ENCODE measurements at places on chromosomes 2 and 18.

- no peak for DNase-seq
Observed at GRCh38 chr2:939936-940601, 10.6 kb upstream of the SNTG2 start.

DNA sequence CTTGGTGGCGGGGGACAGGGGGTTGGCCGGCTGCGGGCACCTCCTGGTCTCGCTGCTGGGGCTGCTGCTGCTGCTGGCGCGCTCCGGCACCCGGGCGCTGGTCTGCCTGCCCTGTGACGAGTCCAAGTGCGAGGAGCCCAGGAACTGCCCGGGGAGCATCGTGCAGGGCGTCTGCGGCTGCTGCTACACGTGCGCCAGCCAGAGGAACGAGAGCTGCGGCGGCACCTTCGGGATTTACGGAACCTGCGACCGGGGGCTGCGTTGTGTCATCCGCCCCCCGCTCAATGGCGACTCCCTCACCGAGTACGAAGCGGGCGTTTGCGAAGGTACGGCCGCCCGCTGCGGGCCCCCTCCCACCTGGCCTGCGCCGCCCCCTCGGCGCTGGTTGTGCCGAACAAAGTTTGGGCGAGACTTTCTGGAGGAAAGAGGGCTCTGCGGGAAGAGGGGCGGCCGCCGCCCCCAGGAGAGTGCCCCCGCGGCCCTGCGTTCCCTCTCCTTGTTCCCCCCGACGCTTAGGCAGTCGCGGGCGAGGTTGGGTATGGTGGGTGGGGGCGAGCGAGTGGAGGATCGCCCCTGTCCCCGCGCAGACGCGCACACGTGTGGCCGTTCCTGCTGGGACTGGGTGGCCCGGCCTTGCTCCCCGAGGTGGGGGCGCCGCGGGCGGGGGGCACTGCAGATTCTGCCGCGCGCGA, 866 bp downstream of the CRIM1 start:
- no peak for DNase-seq

DNA sequence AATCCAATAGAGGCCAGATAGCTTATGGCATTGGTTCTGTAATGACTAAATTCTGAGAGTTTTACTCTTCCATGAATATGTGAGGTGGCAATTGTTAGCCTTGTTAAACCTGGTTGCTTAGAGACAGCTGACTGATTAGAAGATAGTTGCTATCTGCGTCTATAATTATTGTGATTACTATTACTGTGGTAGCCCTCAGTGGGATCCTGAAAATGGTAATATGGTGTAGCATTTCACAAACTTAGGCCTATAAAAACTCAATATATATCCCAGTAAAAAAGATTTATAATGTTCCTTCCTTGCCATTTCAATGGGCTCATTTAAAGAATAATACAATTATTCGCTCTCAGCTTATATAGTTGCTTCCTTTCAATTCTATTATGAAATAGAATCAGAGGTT, 405.8 kb upstream of the CDH2 start:
- DNase-seq, result no peak

GRCh38 chr2:55995902-55996301, 72.3 kb upstream of the EFEMP1 start:
- no peak for DNase-seq

GRCh38 chr2:207182911-207183310, 17.2 kb upstream of the KLF7 start:
- DNase-seq, result no peak

DNA sequence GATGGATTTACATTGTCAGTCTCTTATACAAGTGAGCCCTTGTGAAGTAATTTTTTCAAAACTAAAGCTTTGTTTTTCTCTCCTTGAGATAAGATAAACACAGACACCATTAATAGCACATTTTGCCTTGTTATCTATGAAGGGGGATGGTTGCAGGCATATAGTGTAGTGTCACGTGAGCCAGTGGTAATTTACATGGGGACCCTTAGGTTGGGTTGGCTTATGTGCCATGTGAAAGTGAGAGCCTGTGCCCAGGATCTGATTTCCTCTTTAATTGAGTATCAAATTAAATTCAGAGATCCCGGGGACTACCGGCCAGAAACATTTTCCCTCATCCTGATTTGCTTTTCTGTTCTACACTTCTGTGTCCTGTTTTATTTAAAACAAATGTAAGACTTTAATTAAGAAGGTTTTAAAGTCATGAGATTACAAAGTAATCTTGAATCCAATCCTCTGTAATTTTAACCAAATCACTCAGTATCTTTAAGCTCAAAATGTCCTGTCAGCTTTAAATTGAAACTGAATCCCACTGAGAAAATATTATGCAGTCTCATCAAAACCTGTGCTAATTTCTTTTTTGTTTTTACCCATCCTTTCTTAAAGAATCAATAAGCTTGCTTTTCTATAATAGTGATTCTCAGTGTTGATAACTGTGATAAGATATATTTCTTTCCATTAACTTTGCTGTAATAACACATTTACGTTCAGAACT, 63.8 kb downstream of the PTPRM start:
- no peak for DNase-seq

DNA sequence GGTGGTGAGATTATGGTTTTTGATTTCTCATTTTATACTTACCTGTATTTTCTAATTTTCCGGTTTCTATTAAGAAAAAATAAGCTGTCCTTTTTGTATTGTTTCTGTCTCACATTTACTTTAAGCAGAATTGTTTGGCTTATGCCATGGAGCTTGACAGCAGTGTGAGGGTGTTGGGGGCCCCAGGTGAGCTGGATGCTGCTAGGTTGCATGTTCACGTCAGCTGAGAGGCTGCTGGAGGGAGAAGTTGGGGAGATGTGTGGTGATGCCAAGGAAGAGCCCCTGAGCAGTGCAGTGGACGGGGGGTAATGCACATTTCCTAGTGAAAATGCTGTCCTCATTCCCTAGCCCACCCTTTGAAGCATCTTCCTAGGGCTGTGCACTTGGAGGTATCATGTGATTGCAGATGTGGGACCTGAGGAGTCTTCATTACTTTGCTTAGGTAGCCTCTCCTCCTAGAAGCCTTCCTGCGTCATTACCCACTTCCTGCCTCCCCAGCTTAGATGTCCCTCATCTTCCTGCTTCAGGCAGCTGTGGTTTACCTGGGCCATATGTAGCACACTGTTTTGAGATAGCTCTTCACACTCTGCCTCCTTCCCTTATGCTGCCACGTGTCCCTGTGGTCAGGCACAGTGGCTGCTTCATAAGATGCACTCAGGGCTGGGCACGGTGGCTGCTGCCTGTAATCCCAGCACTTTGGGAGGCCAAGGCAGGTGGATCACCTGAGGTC, 16.2 kb downstream of the ATG16L1 start:
- peak; percentile 59 for DNase-seq

- DNase-seq, result no peak
Observed at GRCh38 chr2:226796840-226797288, 2.8 kb downstream of the IRS1 start.

GRCh38 chr18:56175330-56176001, 462.9 kb downstream of the TXNL1 start:
- DNase-seq, result no peak

DNA sequence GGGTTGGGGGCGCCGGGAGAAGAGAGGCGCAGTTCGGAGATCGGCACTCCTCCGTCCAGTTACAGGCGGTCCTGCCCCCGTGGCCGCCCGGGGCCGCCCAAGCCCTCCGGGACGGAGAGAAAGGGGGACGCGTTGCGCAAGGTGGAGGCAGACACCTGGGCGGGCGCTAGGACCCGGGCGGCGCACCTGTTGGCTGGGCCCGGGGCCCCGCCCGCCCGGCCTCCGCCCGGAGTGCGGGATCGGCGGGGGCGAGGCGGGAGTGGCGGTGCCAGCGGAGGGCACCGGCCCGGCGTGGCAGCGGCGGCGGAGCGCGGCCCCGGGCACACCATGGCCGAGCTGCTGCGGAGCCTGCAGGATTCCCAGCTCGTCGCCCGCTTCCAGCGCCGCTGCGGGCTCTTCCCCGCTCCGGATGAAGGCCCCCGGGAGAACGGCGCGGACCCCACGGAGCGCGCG, at the start of gene SGPP2:
TSS of gene SGPP2 (plus strand) at position 268 of the 453 bp plus-strand sequence. CDS start at position 328, 60 bp downstream.
- no peak for DNase-seq

- DNase-seq, result no peak
Observed at GRCh38 chr18:48011926-48012465, 81.5 kb upstream of the SMAD2 start.

GRCh38 chr2:164917296-164917903, 37.9 kb downstream of the SLC38A11 start:
- DNase-seq, result no peak

DNA sequence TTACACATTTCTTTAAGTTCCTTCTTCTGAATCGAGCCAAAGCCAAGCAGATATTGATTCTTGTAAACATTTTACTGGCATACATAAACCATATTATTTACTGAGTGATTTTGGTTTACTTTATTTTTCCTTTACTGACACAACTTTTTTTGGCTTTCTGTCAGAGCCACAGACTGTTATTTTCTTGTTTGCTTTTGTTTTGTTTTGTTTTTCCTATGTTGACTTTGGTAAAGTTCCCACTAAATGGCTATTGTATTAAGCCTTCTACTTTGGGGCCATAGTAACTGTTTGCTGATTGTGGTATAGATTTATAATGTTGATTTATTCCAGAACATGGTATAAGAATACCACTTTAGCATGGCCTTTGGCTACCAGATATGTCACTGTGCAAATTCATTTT, 419.4 kb downstream of the DCDC2C start:
- DNase-seq, result no peak

GRCh38 chr18:66662632-66663031, 58.7 kb upstream of the CDH19 start:
- no peak for DNase-seq

- DNase-seq, result no peak
Observed at GRCh38 chr2:171515672-171516298, 6.5 kb upstream of the CYBRD1 start.

- DNase-seq, result no peak
Observed at GRCh38 chr2:77156599-77156998, 365.6 kb downstream of the LRRTM4 start.
